Activated effector memory CD4-positive, alpha-beta T cell treated with anti-CD3 and anti-CD28 coated beads, Interleukin-2, amount 50 U/mL, for 16 hours (primary cell): ENCODE measurements at places on chromosomes 7 and 10.

DNA sequence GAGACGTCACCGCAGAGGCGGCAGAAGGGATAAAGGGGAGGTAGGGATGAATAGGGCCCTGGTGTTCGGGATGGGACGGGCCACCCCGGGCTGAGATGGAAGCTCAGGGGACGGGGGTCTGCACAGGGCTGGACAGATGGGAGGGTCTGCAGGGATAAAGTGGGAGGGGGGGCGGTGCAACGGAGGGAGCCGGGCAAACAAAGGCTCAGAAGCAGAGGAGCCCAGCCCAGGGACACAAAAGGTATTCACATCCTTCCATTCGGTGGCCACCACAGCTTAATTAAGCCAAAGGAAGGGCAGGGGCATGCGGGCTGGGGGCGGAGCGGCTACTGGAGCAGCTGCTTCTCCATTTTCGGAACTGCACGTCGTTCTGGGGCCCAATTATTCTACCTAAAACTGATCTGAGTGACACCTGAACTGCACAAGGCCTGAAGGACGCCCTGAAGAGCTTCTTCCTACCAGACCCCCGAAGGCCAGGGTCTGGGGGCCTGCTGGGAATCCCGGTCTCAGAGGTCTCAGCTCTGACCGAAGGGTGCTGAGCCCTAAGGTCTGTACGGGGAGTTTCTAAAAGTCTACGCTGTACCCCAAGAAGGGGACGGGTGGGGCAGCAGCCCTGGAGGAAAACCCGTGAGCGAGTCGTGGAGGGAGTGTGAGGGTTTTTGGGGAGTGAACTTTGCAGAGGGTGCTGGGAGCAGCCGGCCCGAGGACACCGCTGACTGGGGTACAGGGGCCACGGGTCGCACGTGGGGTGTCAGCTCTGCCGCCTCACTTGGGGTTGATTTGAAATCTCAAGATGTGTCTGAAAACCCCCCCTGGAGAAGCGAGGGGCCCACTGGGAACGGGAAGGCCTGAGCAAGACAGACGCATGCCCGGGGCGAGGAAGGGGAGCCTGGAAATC lies 334.8 kb downstream of the DNAJB6 start:
- DNase-seq, result peak; percentile 49

DNA sequence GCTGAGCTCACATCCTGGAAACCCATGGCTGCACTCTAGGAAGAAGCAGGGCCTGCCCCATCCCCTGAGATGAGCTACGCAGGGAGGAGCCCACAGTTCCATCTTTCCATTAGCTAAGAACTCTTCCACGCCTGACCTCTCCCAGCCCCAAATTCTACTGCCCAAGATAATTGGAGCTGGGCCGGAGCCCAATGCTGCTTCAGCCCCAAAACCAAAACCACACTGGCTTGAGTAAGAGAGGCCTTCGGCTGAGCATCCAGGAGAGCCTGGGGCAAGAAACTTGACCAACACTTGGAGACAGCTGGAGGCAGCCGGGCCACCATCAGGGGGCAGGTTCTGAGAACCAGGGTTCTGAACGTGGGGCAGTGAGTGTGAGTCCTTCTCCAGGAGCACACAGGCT lies 116.1 kb upstream of the ZMIZ1 start:
- no peak for DNase-seq

- peak; percentile 81 for DNase-seq
Measured at GRCh38 chr10:100510533-100511308, 8.9 kb downstream of the SEC31B start.

DNA sequence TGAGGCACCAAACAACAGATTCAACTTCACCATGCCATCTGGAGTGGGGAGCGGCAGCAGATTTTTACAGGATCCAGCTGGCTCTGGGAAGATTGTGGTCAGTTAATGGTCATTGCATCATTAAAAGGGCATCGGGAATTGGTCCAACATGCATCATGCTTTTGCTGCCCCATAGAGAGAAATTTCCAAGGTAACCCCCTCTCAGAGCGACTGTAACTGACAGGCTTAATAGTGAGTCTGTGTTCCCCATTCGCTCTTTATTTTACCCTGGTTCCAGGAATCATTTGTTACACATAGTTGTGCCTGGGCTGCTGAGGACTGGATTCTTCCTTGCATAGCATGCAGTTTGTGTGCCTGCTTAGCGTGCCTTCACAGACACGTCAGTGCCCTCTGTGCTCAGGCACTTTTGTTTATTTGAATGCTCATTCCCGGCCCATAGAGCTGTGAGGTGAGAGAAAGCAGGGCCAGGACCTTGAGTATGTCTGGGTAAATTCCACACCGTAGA lies 49.9 kb downstream of the CDHR3 start:
- DNase-seq, result no peak
